Right lobe of liver (tissue), 6 donors: ENCODE measurements at places on chromosomes 11 and 22.

GRCh38 chr22:31569126-31569525, 72.8 kb downstream of the SFI1 start:
- DNase-seq, result no peak
- no peaks in the 10 kb centered on the region for H3K4me1 ChIP-seq
- no peaks in the 10 kb centered on the region for H3K36me3 ChIP-seq
- no peaks in the 10 kb centered on the region for H3K27me3 ChIP-seq

DNA sequence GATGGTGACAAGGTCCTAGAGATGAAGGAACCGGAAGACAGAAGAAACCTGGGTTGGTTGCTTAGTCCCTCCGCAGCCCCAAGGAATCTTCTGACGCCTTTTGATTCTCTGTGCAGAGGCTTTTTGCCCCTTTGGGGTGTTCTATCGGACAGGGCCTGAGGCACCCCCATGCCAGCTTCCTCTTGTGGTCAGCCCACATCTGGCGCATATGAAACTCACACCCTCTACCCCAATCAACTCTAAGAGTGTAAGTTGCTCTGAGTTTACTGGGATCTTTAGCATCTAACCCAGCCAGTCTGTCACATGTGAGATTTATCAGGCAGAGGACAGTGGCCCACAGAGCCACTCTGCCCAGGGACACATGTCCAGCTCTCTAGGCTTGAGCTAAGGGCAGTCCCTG, 17.4 kb downstream of the RASD2 start:
- no peaks in the 10 kb centered on the region for H3K36me3 ChIP-seq

- peaks cover 58% of the 10 kb centered on the region for H3K36me3 ChIP-seq
- no peaks in the 10 kb centered on the region for H3K27me3 ChIP-seq
- no peak for DNase-seq
These were observed 5.9 kb downstream of the SYVN1 start for GRCh38 chr11:65128182-65129145.

- no peaks in the 10 kb centered on the region for H3K36me3 ChIP-seq
- no peaks in the 10 kb centered on the region for H3K4me1 ChIP-seq
- no peak for DNase-seq
- peak overlapping the region; percentile 18 for H3K27ac ChIP-seq
- no peak overlapping the region for H3K4me3 ChIP-seq
These were observed 355.2 kb downstream of the SOX6 start for GRCh38 chr11:16001044-16001568.

DNA sequence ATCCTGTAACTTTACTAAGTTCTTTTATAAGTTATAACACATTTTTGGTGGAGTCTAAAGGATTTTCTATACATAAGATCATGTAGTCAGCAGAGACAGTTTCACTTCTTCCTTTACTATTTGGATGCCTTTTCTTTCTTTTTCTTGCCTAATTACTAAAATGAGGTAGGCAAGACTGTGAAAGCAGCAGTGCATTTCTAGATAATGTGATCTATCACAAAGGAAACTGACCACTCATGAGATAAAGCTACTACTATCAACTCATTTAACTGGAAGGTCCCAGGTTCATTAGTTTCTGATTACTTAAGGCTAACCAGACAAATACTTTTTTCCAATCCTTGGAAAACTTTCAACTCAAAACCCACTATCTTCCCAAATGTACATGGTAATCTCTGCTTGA, 196.2 kb upstream of the E2F8 start:
- H3K27me3 ChIP-seq, result no peaks in the 10 kb centered on the region
- H3K4me3 ChIP-seq, result no peak overlapping the region
- H3K27ac ChIP-seq, result no peak overlapping the region

DNA sequence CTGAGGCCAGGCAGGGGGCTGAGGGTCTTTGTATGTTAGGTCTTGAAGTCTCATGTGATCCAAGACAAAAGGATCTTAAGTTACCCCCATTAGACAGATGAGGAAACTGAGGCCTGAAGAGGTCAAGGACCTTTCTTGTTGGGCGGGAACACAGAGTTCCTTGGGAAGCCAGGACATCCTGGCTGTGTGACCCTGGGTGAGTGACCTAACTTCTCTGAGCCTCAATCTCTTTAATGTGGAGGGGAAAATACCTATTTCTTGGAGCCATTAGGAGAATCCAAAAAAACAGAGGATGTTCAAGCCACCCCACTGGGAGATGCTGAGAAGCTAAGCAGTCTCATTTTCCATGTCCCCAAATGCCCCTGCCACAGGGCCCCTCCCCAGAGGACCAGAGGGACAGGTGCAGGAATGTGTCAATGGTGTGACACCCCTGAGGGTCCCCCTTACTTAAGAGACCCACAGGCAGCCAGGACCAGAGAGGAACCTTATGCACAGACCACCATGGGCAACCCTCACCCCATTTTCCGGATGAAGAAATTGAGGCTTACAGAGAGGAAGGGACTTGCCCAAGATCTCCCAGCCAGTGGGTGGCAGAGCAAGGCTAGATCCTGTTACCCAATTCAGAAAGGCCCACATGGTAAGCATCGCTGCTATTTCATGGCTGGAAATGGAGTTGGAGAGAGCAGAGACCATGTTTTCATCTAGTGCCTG, 8.0 kb downstream of the RAC2 start:
- no peak for DNase-seq
- H3K4me3 ChIP-seq, result no peak overlapping the region
- H3K36me3 ChIP-seq, result no peaks in the 10 kb centered on the region
- no peaks in the 10 kb centered on the region for H3K4me1 ChIP-seq
- no peaks in the 10 kb centered on the region for H3K27me3 ChIP-seq
